ENCODE measurements at places on chromosomes 2 and 18.

DNA sequence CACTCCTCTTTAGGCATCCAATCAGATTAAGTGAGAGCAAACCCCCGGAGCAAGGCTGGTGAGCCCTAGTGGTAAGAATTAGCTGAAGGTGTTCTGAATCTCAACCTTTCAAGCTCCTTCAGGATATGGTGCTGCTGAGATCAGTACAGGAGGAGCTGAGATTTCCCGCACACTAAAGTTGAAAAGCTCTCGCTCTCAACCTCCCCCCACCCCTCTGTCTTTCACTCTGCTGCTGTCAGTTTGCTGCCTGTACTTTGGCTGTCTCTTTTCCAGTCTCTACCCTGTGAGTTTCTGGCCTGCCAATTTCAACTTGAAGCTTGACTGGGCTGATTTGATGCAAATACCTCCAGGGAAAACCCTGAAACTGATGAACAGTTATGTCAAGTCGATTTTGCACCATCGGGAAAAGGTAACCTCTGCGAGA lies 15.7 kb downstream of the ZEB2 start:
- no peak for DNase-seq

GRCh38 chr2:110852541-110853263 lies 120.3 kb downstream of the ACOXL start:
- no peak for DNase-seq

DNA sequence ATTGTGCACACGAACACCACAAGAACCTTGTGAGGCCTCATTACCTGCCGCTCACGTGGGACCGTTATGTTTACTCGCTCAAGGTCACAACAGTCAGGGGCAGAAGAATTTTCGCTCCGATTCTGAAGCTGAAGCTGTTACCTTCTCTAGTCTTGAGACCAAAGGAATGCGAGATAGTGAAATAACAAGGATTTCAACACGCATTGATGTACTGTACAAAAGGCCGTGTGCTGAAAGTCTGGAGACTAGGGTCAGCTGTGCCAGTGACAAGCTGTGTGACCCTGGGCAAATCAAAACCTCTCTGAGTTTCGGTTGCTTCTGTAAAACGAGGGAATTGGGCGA lies 583 bp downstream of the NEMP2 start:
- DNase-seq: no peak

DNA sequence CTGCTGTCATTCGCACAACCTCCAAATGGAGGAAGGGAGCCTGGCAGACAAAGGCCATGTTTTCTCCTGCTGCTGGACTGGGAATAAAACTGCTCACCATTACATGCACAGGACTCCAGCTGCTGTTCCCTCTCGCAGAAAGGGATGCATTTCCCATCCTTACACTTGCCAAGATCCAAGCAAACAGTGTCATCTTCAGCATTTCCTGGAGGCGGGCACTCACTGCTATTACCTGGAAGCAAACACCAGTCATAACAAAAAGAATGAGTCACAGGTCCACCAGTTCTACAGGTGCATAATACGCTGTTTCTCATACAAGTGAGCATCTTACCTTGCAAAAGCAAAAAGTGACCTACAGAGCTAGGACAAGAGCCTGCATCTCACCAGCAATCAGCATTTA lies 22.7 kb downstream of the IAH1 start:
- no peak for DNase-seq

DNA sequence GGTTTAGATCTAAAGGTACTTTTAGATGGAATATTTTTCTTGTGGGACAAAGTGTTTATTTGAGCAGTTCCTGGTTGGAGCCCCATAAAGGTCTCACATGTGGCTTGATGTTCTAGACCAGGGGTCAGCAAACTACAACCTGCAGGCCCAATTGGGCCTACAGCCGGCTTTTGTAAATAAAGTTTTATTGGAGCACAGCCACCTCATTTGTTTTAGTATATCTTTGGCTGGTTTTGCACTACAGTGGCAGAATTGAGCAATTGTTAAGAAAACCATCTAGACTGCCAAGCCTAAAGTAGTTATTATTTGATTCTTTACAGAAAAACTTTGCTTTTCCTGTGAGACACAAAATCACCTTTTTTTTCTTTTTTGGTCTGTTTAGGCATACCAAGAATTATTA lies 41.6 kb downstream of the NDC80 start:
- peak; percentile 19 for DNase-seq

- DNase-seq: no peak
Measured at GRCh38 chr2:102155703-102156515, 13.4 kb downstream of the IL1R1 start.

- DNase-seq: no peak
Measured at GRCh38 chr18:4524096-4524495, 69.0 kb upstream of the DLGAP1 start.

DNA sequence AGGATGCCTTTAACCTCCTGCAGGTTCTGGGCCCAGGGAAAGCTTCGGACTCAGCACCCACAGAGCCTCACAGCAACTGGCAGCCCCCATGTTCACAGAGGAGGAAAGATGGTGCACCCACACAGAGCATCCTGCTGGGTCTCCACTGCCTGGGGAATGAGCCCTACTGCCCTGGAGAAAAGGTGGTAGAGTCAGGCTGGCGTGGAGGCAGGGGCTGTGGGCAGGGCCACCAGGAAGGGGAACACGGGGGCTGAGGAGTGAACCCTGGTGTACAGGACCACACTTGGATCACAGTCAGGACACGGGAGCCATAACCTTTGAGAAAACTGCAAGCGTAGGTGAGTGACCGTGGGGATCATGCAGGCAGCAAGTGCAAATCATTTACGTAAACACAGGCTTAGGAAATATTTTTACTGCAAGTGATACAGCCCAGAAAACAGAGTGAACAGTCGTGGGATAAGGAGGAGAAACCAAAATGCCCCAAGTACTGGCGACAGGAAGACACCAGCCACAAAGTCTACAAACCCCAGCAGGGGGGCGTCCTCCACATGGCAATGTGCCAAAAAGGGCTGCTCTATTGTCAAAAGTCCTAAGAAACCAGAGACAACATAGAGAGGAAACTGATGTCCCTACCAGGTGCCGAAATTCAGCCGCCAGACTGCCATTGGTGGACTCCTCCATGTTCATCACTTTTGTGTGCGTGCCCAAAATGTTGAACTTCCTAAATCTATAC lies 27.6 kb downstream of the STAT1 start:
- DNase-seq: no peak

DNA sequence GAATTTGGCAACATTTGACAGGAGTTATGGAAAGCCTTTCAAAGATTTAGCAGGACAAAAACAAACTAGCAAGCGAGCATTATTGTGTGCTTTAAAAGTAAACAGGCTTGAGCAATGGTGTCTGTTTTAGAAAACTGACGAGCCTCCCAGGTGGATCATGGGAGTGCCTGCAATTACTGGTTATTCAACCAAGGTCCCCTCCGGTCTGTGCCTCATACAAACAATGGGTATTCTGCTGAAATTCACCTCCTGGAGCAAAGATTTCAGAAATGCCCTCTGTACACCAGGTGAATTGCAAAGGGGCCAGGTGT lies 22.4 kb downstream of the RTP5 start:
- DNase-seq: no peak

GRCh38 chr2:187336332-187336731 lies 111.7 kb downstream of the CALCRL start:
- DNase-seq: no peak

GRCh38 chr2:145715601-145716000 lies 1195.7 kb upstream of the ZEB2 start:
- DNase-seq: no peak

Measured in astrocyte of the spinal cord (primary cell).